ENCODE measurements at places on chromosomes 13 and 19.
A peak's percentile ranks its signal among the peaks of the same experiment; 100 is the strongest.

- DNase-seq = no peak
Measured at GRCh38 chr19:43634872-43635560, 4.6 kb downstream of the CADM4 start.

GRCh38 chr19:41872775-41873647, 4.1 kb upstream of the CD79A start:
- DNase-seq = no peak

GRCh38 chr19:56253737-56254136, 18.8 kb upstream of the EDDM13 start:
- DNase-seq = peak; percentile 29

GRCh38 chr13:97225533-97225932, 3.4 kb downstream of the MBNL2 start:
- no peak for DNase-seq

- DNase-seq = no peak
Measured at GRCh38 chr13:113029487-113030258, 60.7 kb downstream of the MCF2L start.

- DNase-seq = no peak
Measured at GRCh38 chr19:8308891-8309291, 733 bp upstream of the CD320 start.

DNA sequence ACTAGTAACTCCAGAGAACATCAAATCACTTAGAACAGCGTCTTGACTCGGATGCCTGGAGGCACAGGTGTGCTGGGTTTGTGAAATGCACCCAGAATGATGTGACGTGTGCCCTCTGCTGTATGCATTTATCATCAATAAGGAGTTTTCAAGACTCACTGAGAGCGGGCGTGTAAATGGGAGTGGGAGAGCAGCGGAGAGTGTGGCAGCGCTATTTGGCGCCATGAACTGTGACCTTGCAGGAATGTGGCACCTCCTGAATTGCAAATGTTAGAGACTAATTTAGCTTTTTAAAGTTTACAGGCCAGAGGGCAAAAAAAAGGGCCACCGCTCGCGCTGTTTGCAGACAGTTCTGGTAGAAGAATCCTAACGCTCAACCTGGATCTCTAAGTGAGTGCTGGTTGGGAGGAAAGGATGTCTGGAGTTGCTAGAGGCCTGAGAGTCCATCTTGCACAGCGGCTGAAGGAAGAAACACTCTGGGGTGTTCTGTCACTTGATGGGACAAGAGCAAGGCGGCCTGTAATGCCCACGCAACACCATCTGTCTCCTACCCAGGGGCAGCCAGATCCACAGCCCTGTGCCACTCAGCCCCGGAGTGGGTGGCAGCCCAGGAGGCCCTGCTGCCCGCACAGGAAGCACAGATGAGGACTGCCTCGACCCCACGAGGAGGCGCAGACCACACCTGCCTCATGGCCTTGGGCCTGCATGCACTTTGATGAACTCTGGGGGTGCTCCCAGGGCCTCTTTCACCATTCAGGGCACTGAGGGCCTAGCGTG, 19.7 kb downstream of the RANBP3 start:
- no peak for DNase-seq

DNA sequence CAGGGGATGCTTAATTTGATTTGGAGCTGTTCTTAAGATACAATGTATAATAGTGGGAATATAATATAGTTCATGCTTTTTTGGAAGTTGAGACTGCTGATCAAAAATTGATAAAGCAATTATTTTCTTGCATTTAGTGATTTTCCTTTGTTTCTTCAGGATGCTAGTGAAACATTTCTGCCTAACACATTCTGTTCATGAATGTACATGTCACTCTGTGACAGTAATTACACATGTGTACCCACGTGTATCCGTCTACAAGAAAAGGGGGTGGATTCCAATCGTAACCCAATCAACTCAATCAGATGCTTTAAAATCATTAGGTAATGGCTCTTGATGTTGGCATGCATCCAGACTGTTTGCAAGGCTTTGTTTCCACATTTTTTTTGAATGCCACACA, 5.0 kb upstream of the FRY start:
- DNase-seq = no peak

GRCh38 chr13:107808389-107808788, 406.9 kb downstream of the LIG4 start:
- DNase-seq = no peak

- no peak for DNase-seq
Measured at GRCh38 chr13:39766464-39767158, 111.1 kb downstream of the COG6 start.

- DNase-seq = no peak
Measured at GRCh38 chr13:33787051-33787591, 30.8 kb upstream of the RFC3 start.

DNA sequence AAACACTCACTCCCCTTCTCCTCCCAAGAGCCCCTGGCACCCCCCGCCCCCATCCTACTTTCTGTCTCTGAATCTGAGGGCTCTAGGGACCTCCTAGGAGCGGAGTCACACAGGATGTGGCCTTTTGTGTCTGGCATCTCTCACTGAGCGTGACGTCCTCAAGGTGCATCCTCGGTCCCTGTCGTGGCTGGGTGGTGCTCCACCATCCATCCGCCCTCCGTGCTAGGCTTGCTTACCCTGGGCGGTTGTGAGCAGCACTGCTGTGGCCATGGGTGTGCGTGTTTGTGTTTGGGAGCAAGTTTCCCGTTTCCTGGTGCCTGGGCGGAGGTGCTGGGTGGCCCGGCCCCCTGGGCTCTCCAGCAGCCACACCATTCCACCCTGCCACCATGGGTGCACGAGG, 12.2 kb downstream of the PLEKHJ1 start:
- DNase-seq = no peak

GRCh38 chr19:55305491-55305890, 19.6 kb downstream of the TMEM150B start:
- no peak for DNase-seq

GRCh38 chr13:37918751-37919150, 49.2 kb upstream of the TRPC4 start:
- no peak for DNase-seq

DNA sequence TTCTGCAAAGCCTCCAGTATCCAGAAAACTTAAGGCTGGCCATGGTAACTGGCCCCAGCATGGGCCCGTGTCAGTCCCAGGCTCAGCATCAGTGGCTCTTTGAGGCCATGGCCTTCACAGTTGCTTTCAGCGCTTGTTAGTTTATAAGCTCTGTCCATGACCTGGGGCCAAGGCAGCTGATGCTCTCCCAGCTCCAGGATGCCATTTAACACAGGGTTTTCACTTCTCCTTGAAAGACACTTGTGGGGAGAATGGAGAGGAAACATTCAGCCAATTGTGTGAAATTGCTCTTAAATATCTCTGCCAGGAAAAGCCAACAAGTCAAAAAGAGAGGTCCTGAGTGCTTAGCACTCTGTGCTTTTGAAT, 321.3 kb downstream of the FOXO1 start:
- DNase-seq = no peak

DNA sequence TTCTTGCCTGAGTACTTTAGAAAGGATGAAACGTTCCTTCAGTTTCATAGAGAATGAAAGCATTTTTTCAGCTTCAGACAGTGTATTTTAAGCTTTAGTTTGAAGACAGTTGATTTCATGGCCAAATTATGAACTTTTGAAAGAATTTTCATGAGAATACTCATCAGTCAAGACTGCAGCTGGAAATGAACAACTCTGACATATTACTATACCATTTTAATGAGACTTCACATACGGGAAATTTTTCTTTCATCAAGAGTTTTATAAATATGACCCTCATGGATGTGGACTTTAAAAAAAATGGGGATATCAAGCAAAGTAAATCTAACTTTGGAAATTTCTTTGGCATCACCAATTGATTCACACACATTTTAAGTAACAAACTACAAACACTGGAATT, 6.4 kb downstream of the LATS2 start:
- DNase-seq = no peak

DNA sequence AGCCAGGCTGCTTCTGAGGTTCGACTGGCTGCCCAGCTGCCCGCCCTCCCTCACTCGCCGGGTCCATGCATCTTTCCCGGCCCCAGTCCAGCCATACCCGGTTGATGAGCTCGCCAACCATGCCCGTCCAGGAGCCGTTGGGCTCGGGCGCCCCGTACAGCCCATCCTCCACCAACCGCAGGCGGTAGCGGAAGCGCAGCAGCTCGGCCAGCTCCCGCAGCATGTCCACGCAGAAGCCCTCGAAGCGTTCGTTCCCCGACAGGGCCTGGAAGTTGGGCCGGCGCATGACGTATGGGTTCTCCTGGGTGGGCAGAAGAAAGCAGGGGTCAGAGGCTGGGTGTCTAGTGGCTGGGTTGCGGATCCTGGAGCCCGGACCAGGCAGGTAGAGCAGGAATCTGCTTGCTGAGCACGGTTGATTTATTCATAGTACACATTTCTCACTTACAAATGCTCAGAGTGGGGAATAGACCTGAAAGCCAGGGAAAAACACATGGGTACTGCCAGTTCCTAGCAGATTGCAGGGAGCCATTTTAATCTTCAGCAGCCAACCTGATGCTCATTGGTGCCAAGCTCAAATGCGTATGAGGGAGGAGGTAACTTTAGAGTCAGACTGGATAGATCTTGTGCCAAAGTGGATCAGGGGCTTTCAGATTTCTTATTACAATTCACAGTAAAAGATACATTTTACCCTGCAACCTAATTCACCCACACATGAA, 27.4 kb downstream of the GRIK5 start:
- no peak for DNase-seq

GRCh38 chr13:19960653-19960976, 2.1 kb downstream of the ZMYM2 start:
- DNase-seq = no peak

GRCh38 chr13:58655086-58655485, 1023.5 kb downstream of the PCDH17 start:
- no peak for DNase-seq

DNA sequence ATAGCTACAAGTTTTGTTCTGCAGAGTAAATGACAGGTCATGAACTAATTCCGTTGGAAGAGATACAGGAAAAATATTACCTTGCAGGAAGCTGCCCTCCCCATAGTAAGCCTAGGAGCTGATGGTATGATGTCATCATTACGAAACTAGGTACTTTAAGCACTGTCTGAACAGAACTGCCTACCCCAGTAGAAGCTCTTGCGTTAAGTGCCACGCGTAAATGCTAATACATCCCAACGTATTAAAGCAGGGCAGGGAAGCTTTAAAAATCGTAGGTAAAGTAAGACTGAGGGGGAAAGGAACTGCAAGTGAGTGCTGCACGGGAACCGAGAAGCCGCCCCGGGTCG, 572 bp downstream of the UGGT2 start:
- DNase-seq = no peak

DNA sequence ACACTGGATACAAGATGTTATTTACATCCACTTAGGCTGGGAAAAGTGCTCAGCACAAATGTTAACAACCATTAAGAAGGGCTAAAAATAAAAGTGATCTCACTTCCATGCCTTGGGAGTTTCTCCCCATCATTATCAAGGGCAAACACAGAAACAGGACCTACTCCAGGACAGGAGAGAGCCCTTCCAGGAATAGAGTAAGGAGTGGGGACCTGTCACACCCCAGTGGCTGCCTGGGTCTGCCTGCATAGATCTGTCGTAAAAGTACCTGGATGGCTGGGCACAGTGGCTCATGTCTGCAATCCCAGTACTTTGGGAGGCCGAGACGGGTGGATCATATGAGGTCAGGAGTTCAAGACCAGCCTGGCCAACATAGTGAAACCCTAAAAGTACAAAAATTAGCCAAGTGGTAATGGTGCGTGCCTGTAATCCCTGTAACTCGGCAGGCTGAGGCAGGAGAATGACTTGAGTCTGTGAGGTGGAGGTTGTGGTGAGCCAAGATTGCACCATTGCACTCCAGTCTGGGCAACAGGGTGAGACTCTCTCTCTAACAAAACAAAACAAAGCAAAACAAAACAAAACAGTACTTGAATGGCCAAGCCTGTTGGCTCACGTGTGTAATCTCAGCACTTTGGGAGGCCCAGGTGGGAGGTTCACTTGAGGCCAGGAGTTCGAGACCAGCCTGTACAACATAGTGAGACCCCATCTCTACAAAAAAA, 5.6 kb downstream of the ATP8A2 start:
- no peak for DNase-seq

GRCh38 chr13:113489549-113490495, 689 bp downstream of the DCUN1D2 start:
- no peak for DNase-seq

- DNase-seq = no peak
Measured at GRCh38 chr19:55358943-55359908, 3.8 kb downstream of the GARIN5B start.

DNA sequence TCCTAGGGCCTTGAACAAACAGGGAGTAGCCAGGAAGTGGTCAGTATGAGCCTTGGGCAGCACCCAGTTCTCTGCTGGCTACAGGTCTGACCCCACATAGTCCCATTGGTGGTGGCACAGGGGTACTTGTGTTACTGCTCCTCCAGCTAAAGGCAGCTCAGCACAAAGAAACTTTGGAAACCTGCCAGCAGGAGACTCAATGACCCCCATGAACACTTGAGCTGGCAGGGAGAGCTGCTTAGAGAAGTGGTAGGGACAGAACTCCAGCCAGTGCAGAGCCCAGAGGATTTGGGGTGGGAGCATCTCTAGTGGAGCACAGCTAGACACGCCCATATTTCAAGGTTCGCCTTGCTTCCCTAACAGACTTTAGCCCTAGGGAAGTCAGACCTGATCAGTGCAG, 10.4 kb upstream of the ZNF586 start:
- DNase-seq = no peak

DNA sequence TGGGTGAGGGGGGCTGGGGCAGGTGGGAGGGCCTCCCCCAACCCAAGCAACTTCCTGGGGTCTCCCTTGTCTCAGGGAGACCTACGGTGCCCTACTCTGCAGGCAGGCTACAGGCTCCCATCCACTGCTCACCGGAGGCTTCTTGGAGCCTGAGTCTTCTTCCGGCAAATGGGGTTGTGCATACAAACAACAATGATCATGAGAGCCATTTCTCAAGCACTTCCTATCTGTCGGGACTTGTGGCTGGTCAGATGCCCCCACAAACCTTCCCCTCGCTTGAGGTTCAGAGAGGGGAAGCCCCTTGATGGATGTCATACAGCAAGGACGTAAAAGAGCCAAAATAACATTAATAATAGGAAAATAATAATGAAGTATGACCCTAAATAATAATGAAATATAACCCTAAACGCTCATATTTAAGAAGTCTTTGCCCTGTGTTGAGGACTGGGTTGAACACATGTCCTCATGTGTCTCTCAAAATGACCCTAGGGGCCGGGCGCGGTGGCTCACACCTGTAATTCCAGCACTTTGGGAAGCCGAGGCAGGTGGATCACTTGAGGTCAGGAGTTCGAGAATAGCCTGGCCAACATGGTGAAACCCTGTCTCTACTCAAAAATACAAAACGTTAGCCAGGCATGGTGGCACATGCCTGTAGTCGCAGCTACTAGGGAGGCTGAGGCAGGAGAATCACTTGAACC, 727 bp downstream of the CD37 start:
- DNase-seq = no peak

GRCh38 chr13:76816394-76816793, 69.8 kb downstream of the KCTD12 start:
- DNase-seq = no peak

- no peak for DNase-seq
Measured at GRCh38 chr19:50024719-50025021, 502 bp downstream of the VRK3 start.

DNA sequence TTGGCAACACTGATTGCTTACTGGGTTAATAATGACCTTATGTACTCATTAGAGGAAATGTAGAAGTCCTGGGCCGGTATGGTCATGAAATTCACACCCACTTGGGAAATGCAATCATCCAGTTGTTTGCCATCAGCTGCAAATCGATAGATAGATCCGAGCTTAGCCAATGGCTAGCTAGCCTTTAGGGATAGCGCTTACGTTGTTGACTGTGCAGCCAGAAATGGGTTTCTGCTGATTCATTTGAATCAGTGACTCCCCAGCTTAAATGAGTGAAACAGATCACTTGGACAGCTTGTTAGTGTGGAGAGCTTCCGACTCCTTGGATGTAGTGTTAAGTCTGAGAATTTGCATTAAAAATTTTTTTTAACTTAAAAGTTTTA, 11.8 kb downstream of the IL17D start:
- DNase-seq = no peak
